ENCODE measurements at places on chromosomes 3 and 15.

DNA sequence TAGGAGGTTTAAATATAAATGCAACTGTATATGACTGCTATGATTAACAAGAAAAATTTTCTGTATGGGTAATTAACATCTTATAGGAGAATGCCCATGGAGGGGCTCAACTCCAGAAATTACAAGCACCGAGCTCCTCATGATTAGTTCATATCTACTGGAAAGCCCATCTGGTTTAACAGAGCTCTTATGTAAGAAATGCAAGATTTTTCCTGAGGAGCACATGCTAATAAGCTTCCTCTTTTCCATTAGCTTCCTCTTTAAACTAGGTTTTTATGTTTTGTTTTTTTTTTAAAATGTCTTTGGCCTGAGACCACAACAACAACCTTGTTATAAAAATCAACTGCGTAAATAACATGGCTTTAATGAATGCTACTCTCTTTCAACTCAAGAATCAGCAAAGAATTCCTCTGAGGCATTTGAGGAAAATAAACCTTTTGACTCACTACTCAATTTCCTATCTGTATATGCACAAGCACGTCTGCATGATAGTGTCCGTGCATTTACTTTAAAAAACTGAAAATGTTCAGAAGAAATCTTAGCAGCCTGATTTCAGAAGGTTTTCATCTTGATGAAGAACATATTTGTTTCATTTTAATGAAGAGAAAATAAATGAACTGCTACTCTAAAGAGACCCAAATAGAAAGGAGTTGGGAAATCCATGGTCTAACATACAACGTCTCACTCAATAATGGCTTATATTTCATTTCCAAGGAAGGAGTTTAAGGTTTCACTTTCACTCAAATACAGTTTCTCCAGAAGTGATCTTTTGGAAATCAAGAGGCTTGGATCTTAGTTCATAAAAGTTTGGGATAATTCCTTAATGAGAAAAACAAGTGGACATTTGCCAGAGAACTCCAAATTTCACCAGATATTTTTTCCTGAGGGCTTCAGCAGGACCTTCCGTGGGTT, 180.8 kb downstream of the KCNAB1 start:
- DNase-seq, result no peak

DNA sequence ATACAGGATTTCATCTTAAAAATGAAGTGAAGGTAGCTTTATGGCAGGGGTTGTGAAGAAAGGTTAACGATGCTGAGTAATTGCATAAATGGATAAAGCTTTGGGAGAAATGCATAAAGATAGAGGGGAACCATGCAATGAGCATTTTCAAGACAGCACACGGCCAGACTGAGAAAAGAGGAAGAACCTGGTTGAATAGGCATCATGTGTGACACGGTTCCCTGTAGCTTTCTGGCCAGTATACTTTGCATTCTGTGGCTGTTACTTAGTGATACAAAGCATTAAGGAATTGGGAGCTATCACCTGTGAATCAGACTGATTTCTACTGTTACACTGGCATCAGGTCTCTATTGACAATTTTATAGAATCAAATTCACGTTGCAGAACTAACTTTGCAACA, 33.3 kb downstream of the NR2C2 start:
- no peak for DNase-seq

- no peak for DNase-seq
These were observed 10.1 kb downstream of the TMC3 start for GRCh38 chr15:81363718-81364500.

DNA sequence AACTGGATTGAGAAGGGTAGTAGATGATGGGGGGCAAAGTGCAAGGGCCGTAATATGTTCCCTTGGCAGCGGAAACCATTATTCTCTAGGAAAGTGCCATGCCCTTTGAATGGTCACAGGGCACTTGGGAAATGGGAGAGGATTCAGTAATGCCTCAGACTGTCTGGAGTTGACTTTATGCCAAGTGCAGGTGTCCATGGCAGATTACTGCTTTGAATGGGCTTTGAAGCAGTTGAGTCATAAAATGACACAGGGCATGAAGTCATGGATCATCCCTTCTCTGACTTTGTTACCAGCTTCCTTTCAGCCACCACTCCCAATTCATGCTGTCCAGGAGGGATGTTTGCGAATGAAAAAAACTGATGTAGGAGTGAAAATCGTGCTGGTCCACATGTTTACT, 20.1 kb downstream of the AADACL2 start:
- no peak for DNase-seq

DNA sequence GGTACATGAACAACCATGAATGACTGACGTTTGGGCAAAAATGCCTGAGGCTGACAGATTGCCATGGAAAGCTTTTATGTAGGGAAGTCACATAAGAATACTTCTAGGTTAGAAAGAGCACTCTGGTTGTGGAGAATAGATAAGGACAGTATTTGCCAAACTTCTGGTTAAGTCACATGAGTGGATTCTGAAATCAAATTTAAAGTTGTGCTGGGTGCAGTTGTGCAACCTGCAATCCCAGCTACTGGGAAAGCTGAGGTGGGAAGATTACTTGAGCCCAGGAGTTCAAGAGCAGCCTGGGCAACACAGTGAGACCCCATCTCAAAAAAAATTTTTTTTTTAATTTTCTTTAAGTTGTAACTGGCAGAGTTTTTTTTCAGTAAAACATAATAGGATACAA, 7.2 kb upstream of the ZNF148 start:
- no peak for DNase-seq

DNA sequence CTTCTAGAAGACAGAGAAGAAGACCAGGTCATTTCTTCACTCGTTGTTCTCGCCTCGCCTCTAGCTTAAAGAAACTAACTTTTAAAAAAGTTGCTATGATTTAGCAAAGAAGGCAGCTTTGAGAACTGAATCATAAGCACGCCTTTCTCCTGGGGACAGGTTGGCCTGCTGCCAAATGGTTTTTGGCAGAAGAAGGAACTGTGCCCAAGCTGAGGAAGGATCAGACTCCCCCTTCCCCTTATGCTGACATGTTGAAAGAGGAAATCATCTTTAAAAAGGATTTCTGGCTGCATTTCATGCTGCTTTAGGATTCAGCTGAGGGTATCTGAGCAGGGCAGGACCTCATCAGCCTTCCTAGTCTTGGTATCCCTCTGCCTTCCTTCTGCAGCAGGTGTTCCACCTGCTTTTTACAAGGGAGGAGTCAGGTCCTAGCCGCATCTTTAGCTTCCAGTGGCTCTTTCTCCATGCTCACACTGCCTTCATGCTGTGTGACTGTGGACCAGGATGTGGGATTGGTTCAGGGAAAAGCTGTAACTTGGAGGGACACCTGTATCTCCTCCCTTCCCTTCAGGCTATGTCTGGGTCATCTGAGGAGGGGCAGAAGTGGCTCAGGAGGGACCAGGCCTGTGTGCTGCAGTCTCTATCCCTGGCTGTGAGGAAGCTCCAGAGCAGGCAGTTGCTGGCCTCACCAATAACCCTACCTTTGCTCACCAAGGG, 34.1 kb upstream of the HACD2 start:
- no peak for DNase-seq

GRCh38 chr3:21752749-21753347, 1.8 kb upstream of the ZNF385D start:
- DNase-seq, result no peak

GRCh38 chr15:65942436-65942835, 73.1 kb downstream of the RAB11A start:
- no peak for DNase-seq
